Neural progenitor cell (in vitro differentiated cells): ENCODE measurements at places on chromosomes 5 and 9. TPM values are rescaled to one million over a fixed set of nuclear protein-coding genes. Genes with fewer than 3 reads are reported as not detected.

GRCh38 chr5:135916638-135917263 is 21.1 kb upstream of the IL9 start:
- H3K27ac ChIP-seq, result no peak overlapping the region
- no peaks in the 10 kb centered on the region for H3K36me3 ChIP-seq
- H3K27me3 ChIP-seq, result peaks cover 100% of the 10 kb centered on the region
- DNase-seq, result no peak
- no peak overlapping the region for H3K4me3 ChIP-seq
- H3K4me1 ChIP-seq, result no peaks in the 10 kb centered on the region

- no peaks in the 10 kb centered on the region for H3K27me3 ChIP-seq
- H3K27ac ChIP-seq, result peak overlapping the region; percentile 94
- H3K36me3 ChIP-seq, result peaks cover 26% of the 10 kb centered on the region
- DNase-seq, result peak; percentile 91
- H3K4me3 ChIP-seq, result peak overlapping the region; percentile 78
These were observed 502 bp downstream of the NSD1 start for GRCh38 chr5:177133853-177134696.

GRCh38 chr5:96017951-96018350 is 56.3 kb upstream of the ELL2 start:
- H3K27me3 ChIP-seq, result no peaks in the 10 kb centered on the region
- no peaks in the 10 kb centered on the region for H3K36me3 ChIP-seq
- no peak overlapping the region for H3K4me3 ChIP-seq
- no peaks in the 10 kb centered on the region for H3K4me1 ChIP-seq
- H3K27ac ChIP-seq, result no peak overlapping the region

GRCh38 chr9:123787416-123787815 is 142.5 kb downstream of the DENND1A start:
- H3K4me1 ChIP-seq, result peaks cover 19% of the 10 kb centered on the region
- no peaks in the 10 kb centered on the region for H3K36me3 ChIP-seq
- H3K27me3 ChIP-seq, result no peaks in the 10 kb centered on the region
- H3K4me3 ChIP-seq, result no peak overlapping the region
- DNase-seq, result no peak

DNA sequence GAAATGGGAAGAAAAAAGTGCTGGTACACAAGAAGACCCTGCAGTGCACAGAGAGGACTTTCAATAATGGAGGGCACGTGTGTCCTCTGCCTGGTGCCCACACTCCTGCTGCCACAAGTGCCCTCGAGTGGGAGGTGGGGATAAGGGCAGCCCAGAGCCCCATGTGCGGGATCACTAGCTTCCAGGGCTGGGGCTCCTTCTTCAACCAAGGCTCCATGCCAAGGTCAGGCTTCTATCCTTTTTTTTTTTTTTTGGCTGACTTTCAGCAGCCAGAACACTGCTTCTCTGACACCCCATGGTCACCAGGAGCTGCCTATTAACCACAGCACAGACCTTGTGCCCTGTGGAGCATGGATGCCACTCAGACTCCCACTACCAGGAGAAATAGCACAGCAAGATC is 7.5 kb downstream of the ACSL6 start:
- no peaks in the 10 kb centered on the region for H3K36me3 ChIP-seq
- peaks cover 24% of the 10 kb centered on the region for H3K4me1 ChIP-seq
- no peak overlapping the region for H3K4me3 ChIP-seq
- no peak overlapping the region for H3K27ac ChIP-seq
- no peak for DNase-seq

DNA sequence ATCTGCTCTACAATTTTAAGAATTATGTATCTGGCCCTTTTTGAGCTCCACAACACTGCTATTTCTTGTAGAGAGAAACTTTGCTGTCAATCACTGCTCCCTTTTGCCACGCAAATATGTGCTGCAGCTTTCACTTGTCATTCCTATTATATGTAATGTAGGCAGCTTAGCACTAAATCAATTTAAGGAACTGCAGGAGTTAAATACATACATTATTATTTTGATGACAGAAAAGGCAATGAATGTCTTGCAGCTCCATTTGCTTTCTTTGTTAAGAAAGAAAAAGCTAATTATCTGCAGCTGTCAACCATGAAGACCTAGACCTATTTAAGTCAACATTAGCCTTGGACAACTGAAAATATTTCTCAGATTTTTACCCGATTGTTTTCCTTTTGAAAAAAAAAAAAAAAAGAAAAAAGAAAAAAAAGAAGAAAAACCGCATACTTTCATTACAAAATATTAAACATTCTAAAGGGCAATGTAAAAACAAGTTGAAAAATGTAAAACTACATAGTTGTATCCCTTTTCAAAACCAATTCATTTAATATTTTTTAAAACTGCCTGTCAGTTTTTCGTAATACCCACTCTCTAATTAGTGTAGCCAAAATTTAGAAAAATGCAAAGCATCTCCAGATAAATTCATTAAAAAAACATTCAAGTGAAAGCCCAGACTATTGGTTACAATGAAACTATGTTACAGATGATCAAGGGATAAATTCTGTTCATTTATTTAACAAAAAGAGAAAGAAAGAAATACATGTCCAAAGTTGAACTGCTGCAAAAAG is 57.2 kb downstream of the RFX3 start:
- no peak overlapping the region for H3K4me3 ChIP-seq
- no peak for DNase-seq
- peak overlapping the region; percentile 66 for H3K27ac ChIP-seq

GRCh38 chr5:38249301-38249700 is 9.1 kb upstream of the EGFLAM start:
- H3K4me1 ChIP-seq, result no peaks in the 10 kb centered on the region
- H3K4me3 ChIP-seq, result no peak overlapping the region
- DNase-seq, result no peak
- H3K27me3 ChIP-seq, result peaks cover 18% of the 10 kb centered on the region
- no peak overlapping the region for H3K27ac ChIP-seq

GRCh38 chr9:79719021-79719420 is 147.3 kb downstream of the TLE4 start:
- no peak overlapping the region for H3K27ac ChIP-seq
- DNase-seq, result no peak
- peaks cover 55% of the 10 kb centered on the region for H3K36me3 ChIP-seq
- no peaks in the 10 kb centered on the region for H3K27me3 ChIP-seq
- no peaks in the 10 kb centered on the region for H3K4me1 ChIP-seq

GRCh38 chr9:34372467-34373011 is 4.2 kb downstream of the MYORG start:
- DNase-seq, result no peak
- H3K4me3 ChIP-seq, result no peak overlapping the region
- H3K4me1 ChIP-seq, result no peaks in the 10 kb centered on the region
- H3K36me3 ChIP-seq, result no peaks in the 10 kb centered on the region
- H3K27me3 ChIP-seq, result peaks cover 43% of the 10 kb centered on the region

DNA sequence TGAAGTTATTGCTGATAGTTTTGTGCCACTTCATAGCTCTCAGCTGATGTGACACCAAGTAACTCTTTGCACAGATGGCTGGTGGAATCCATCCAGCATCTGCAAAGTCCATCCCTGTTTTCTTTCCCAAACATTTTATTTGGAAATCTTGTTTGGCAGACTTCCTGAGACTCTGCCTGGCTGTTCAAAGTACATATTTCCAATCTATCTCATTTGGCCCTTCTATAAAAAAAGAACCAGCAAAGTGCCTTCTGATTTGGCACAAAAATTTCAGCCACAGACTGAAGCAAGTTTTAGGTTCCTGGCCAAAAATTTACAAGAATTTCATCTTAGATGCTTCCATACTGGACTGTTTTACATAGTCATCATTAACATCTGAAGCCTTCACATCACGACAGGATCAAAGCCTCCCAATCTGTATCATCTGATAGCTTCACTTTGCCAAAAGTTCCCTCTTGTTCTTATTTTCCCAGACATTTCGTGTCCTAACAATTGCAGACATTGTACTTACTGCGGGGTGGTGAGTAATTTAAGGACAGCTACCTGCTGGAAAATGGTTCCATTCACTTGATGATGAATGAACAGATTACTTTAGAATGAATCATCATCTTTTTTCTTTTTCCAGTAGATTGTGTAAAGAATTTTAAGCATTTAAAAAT is 377.3 kb downstream of the KIAA0825 start:
- no peak for DNase-seq
- H3K36me3 ChIP-seq, result no peaks in the 10 kb centered on the region
- no peak overlapping the region for H3K4me3 ChIP-seq
- H3K27ac ChIP-seq, result no peak overlapping the region
- H3K27me3 ChIP-seq, result no peaks in the 10 kb centered on the region
- H3K4me1 ChIP-seq, result peaks cover 4% of the 10 kb centered on the region

- DNase-seq, result no peak
- no peaks in the 10 kb centered on the region for H3K36me3 ChIP-seq
- no peak overlapping the region for H3K27ac ChIP-seq
- no peaks in the 10 kb centered on the region for H3K27me3 ChIP-seq
- H3K4me3 ChIP-seq, result no peak overlapping the region
These were observed 10.3 kb downstream of the TRIM32 start for GRCh38 chr9:116697362-116697761.

GRCh38 chr5:175655411-175655810 is 2.5 kb upstream of the HRH2 start:
- H3K36me3 ChIP-seq, result no peaks in the 10 kb centered on the region
- peaks cover 43% of the 10 kb centered on the region for H3K27me3 ChIP-seq

- H3K4me3 ChIP-seq, result no peak overlapping the region
- no peak for DNase-seq
- no peak overlapping the region for H3K27ac ChIP-seq
- no peaks in the 10 kb centered on the region for H3K4me1 ChIP-seq
These were observed 53.6 kb downstream of the FBXO4 start for GRCh38 chr5:41978676-41979075.

RPL37 gene
- total RNA-seq, result 96.9 and 235 TPM in 2 replicates

CCDC107 gene
- total RNA-seq, result 3.8 and 10.6 TPM in 2 replicates

FST gene
- total RNA-seq, result 58.7 and 79.4 TPM in 2 replicates

DROSHA gene
- total RNA-seq, result 61.6 and 80.3 TPM in 2 replicates

CDH9 gene
- total RNA-seq, result 2.4 and 2.8 TPM in 2 replicates
